ENCODE measurements at places on chromosomes 12 and 14. TPM values are rescaled to one million over a fixed set of nuclear protein-coding genes. Genes with fewer than 3 reads are reported as not detected.

DNA sequence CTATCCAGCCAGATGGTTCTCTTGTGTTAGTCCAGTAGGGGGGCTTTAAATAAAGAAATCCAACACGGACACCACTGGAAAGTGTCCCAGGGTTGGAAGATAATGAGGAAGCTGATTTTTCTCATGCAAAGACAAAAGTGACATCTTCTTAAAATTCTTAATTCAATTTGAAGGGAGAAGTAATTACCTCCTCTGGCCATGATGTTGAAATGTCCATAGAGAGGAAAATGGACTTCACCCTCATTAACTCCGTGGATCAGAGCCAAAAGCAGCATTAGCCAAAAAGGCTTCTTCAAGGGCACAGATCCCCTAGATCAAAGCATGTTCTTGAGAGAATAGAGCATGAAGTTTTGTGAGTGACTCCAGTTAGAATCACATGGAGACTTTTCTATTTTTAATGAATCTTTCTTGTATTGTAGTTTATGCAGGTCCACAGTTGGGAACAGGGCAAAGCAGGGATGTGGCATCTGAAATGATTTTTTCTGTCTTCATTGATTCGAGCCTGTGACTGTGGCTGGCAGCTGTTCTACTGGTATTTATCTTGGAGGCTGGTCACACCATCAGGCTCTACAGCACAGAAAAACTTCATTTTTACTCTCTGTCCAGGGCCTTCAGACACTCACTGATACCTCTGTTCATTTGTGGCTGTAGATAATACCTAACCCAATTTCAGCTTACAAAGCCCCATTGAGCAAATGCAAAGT, 1002.5 kb downstream of the AACS start:
- no peak for DNase-seq

GRCh38 chr12:5258498-5258897, 173.4 kb upstream of the NTF3 start:
- DNase-seq: no peak

DNA sequence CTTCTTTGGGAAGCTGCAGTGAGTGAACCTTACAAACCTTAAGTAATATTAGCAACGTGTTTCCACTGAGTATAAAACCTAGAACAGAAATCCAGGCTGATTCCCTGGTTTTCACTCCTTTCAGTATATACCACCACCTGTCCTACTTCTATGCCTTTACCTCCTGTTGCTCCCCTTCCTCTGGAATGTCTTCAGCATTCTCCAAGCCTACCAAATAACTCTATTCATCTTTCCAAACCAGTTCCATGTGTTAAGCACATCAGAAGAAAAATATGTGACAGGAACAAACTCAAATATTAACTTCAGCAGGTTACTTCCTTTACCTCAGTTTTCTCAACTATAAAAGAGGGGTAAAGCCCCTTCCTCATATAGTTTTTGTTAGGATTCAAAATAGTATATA, 39.8 kb downstream of the LIMA1 start:
- DNase-seq: no peak

DNA sequence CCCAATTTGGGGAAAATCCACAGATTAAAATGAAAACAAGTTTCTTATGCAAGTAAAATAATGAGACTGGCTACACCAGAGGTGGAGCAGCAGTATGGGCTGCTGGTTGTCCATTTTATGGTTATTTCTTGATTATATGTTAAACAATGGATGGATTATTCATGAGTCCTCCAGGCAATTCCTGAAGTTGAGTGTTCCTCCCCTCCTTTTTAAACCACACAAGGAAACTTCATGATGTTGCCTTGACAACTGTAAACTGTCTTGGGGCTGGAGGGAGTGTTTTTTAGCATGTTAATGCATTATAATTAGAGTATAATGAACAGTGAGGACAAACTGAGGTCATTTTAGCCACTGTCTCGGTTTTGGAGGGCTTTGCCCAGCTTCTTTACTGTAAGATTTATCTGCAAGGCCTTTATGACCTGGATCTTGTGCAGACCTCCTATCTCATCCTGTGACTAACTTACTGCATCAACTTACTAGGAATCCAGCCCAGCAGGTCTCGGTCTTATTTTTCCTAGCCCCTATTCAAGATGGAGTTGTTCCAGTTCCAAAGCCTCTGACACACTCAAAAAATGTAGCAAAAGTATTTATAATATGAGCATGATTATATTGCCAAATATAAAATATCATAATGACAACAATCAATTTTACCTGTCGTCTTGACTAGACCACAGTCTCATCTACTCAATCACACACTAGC, 534.0 kb downstream of the TMEM121 start:
- no peak for DNase-seq

The ERH gene
- polyA plus RNA-seq: 64.3 TPM

The HHIPL1 gene
- polyA plus RNA-seq: 0.09 TPM

GRCh38 chr14:20372796-20373195, 29.4 kb downstream of the PARP2 start:
- DNase-seq: no peak

DNA sequence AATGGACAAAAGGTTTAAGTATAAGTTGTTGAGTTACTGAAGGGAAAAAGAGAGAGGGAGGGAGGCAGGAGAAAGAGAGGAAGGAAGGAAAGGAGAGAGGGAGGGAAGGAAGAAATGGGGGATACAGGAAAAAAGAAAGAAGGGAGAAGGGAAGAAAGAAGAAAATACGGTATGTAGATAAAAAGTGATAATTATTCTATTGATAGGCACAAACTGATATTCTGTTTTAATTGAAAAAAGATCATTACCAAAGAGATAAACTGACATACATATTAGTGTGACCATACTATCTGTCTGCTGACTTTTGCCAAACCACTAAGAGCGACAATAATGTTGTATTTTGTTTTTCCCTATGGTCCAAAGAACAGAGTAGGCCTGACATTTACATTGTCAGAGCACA, 154.5 kb downstream of the LRFN5 start:
- no peak for DNase-seq
